Activated CD8-positive, alpha-beta memory T cell treated with anti-CD3 and anti-CD28 coated beads for 4 hours (primary cell): ENCODE measurements at places on chromosomes 12 and 14.

DNA sequence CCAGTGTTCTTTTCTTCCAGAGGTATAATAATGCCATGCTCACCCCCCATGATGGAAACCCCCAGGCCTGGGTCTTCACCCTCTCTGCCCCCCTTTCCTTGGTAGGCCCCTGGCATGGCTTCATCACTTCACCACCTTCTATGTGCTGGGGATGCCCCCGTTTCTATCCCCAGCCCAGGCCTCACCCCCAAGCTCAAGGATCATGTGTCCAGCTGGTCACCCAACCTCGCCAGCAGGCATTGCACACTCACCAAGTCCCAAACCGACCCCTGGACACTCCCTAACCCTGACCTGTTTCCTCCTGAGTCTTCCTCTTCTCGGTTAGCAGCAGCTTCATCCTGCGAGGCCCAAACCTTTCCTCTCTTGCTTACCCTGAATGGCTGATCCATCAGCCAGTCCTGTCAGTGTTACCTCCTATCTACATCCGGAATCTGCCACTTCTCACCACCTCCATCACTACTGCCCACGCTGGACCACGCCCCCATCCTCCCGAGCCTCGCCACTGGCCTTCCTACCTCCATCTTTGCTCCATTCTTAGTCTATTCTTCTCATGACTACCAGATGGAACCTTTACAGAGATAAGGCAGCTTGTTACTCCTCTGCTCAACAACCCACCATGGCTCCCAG is 69.0 kb downstream of the MVK start:
- DNase-seq, result no peak

DNA sequence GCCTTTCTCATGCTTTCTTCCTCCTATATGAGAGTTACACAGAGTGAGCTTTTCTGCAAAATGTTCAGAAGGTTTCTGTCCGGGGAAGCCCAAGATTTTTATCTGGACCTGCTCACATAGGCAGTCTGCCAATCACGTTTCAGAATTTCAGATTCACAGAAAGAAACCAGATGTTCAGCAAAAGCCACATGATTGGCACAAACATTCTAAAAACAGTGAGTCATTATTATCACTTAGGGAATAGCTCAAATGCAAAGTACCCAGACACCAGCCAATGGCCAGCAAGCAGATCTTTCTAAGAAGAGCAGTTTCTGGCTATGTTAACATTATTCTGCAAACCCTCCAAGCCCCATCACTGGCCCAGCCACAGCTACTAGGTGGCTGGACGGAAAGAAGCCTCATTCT is 1558.5 kb upstream of the TMEM132C start:
- DNase-seq, result no peak

GRCh38 chr12:91628656-91629055 is 446.0 kb upstream of the DCN start:
- DNase-seq, result no peak

DNA sequence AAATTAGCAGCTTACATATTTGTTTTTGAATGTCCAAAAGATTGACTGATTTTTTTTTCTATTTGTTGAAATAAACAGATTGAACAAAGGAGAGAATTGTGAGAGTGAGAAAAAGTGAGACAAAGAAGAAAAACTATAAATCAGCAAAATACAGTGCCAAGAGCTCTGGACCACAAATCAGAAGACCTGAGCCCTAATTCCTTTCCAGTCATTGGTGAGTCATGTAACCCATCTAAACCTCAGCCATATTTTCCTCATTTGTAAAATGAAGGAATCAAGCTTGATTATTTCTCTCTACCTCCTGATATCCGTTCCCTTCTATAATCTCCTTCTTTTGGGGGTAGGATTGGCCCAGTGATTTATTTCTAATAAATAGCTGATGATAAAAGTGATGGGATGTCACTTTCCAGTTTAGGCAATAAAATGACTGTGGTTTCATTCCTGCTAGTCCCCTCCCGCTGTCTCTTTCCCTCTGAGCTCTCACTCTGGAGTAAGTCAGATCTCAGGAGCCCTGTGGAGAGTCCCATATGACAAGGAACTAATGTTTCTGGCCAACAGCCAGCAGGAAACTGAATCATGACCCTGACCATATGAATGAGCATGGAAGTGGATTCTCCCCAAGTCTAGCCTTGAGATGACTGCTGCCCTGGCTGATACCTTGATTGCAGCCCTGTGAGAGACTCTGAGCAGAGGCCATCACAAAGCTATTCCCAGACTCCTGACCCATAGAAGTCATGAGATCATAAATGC is 218.9 kb downstream of the ACSS3 start:
- no peak for DNase-seq

GRCh38 chr12:11513288-11513687 is 117.9 kb upstream of the PRB2 start:
- DNase-seq, result no peak

DNA sequence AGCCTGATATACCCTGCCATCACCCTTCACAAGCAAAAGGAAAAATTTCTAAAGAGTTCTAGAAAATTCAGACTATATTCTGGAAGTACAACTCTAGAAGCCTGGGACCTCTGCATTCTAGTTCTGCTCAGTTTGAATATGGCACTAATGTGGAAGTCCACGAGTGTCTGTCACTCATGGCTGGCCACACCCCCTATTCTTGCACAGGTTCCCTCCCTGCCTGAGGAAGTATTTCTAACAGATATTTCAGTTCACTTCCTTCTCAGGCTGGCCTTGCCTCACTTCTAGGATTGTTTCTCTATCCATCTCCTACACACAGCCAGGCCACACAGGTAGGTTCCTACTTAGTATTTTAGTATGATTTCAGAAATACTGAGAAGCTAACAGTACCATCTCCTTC is 67.4 kb downstream of the PHLDA1 start:
- DNase-seq, result no peak

GRCh38 chr14:38404100-38404541 is 148.2 kb upstream of the CLEC14A start:
- DNase-seq, result no peak

- DNase-seq, result no peak
These were observed 2.8 kb upstream of the CLEC9A start for GRCh38 chr12:10027721-10028120.

DNA sequence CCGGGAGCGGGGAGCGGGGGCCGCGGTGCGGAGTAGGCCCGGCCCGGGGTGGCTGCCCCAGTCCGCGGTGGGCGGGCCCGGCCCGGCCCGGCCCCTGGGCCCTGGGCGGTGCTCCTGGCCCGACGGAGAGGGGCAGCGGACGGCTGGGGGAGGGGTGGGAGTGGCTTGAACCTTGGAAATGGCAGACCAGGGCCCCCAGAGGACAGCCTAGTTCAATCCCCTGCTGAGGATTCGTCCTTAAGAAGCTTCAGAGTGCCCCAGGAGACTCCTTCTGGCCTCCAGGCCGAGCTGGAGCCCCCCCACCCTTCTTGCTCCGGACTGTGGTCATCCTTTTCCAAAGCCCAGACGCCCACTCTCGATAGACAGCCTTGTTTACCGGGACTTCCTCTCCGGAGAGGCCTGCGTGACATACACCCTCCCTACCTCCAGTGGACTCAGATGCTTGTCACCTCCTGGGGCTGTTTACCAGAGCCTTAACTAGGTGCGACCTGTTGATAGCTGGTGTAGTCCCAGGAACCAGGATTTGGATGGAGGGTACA is 458 bp downstream of the KHNYN start:
- DNase-seq, result no peak

DNA sequence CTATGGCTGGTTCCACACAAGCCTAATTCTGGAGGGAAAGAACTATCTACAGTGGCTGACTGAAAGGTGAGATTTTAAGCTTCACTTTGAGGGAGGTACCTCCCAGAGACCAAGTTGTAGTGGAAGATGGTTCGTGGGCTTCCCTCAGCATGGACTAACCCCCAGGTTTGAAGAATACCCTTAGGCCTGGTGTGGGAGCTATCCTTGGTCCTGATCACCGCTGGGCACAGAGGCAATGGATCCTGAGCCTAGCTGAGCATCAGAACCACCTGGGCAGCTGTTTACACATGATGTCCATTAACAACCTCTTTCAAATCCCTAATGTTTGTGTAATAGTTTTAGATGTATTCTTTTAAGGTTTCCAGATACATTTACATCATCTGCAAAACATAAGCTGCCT is 10.3 kb downstream of the DAO start:
- DNase-seq, result no peak

DNA sequence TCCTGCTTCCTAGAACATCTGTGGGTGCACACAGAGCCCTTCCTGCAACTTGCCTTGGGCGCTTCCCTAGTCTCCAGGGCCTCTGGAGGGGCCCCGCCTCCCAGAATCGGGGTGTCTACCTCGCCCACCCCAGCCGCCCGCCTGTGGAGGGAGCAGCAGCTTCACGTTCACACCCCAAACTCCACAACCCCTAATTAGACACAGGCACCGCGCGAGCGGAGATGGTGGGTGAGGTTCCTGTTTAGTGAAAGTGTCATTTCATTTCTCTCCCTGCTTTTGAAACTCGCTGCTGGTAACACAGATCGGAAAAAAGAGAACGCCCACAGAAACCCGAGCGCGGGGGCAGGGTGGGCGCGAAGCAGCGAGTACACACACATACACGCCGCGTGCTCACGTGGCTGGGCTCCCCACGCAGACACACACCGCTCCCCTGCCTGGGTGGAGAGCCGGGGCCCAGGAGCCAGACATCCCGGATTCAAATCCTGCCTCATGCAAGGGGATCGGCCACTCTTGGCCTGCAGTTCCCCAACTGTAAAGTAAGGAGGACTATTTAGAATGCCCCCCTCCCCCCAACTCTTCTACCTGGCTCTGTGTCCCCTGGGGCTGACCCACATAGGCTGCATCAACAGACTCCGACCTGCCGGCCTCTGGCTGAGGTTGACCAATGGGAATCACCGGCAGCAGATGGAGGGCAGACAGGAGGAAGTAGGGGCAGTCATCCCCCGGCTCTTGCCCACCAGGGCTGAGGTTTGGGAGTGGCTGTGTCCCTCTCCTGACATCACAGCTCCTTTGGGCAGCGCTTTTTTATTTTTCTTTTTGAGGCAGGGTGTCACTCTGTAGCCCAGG is 79.2 kb upstream of the NCOR2 start:
- peak; percentile 75 for DNase-seq

- DNase-seq, result no peak
These were observed 423 bp downstream of the ALDH6A1 start for GRCh38 chr14:74083784-74084276.

GRCh38 chr12:123960856-123961255 is 11.8 kb downstream of the CCDC92 start:
- no peak for DNase-seq

- DNase-seq, result no peak
These were observed 12.2 kb downstream of the RPS6KA5 start for GRCh38 chr14:91048265-91048664.

DNA sequence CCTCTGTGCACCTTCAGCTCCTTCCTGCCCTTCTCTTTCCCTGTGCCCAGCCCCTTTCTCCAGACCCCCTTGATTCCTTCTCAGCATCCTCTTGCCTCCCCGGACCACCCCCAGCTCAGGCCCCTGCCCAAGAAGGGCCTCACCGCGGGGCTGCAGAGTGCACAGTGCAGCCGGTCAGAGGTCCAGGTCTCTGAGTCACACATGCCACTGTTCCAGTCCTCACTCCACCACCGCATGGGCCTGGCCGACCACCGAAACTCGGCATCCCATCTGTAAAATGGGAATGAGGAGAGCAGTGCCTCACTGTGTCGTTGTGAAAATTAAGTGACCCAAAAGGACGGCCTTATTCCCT is 13.3 kb downstream of the BDKRB1 start:
- DNase-seq, result no peak

GRCh38 chr14:67079846-67080245 is 109.4 kb upstream of the GARIN2 start:
- DNase-seq, result no peak
